ENCODE measurements at places on chromosomes 5 and 9.

DNA sequence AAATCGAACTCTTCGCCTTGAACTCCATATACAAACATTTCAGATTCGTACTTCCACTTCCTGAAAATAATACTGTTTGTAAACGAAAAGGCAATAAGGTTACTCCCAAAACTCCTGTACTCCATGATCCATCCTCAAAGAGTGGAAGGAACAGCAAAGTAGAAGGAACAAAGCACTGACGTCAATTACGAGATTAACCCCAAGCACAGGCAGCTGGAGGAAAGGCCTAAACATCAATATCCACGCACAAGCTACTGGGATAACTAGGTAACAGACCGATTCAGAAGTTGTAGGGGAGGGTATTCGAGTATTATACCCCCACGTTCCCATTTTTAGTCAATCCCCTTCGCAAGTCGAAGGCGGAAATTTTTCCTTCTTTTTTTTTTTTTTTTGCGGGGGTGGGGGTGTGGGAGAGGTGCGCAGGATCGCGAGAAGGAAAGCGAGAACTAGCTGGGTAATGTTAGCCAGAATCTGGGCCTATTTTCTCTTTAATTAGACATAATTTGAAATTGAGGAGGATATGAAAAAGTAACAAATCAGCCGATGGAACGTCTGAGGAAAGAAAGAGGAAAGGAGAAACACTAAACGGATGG is 909 bp downstream of the AFF4 start:
- no peak for DNase-seq

DNA sequence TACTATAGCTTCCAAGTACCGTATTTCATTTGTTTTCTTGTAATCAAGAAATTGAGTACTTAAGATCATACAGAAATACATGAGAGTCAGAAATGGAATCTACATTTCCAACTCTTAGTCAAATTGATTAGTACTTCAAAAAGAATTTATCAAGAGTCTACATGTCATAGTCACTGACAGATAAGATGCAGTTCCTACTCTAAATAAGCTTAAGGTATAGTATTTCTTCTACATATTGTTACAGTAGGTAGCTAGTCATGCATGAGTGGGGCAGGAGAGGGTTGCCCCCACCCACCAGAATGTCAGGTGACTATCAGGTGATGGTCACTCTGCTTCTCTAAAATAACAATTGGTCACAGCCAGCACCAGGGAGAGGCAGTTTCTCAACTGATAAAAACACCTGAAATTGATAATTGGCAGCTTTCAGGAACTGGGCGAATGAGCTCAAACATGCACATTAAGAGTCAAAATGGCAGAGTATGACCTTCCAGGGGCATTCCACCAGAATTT is 2.9 kb downstream of the BAAT start:
- no peak for DNase-seq

- DNase-seq, result no peak
Measured at GRCh38 chr9:118223111-118223510, 518.9 kb downstream of the TLR4 start.

- DNase-seq, result no peak
Measured at GRCh38 chr5:57335092-57335660, 147.4 kb downstream of the ACTBL2 start.

GRCh38 chr9:91541734-91542133 is 118.1 kb upstream of the NFIL3 start:
- no peak for DNase-seq

DNA sequence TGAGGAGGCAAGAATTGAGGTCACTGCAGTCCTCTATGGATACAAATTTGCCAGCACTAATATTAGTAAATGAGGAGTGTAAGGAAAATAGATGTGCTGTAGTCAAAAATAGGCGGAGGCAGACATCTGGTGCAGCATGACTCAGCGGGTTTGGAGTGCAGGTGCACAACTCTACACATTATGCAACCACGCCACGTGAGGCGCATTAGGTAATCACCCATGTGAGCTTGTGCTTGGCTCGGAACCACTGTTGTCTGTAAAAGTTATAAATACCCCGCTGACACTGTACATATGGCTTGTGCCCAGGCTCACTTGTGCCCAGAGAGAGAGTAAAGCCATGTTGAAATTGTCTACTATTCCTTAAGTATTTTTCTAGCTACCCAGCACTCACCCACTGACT is 623.5 kb upstream of the NUDT12 start:
- DNase-seq, result no peak

- DNase-seq, result no peak
Measured at GRCh38 chr9:98135558-98135934, 16.5 kb upstream of the TRIM14 start.

GRCh38 chr9:36902080-36902716 is 131.9 kb downstream of the PAX5 start:
- no peak for DNase-seq

GRCh38 chr5:176366232-176366894 is 1.1 kb downstream of the ARL10 start:
- no peak for DNase-seq

DNA sequence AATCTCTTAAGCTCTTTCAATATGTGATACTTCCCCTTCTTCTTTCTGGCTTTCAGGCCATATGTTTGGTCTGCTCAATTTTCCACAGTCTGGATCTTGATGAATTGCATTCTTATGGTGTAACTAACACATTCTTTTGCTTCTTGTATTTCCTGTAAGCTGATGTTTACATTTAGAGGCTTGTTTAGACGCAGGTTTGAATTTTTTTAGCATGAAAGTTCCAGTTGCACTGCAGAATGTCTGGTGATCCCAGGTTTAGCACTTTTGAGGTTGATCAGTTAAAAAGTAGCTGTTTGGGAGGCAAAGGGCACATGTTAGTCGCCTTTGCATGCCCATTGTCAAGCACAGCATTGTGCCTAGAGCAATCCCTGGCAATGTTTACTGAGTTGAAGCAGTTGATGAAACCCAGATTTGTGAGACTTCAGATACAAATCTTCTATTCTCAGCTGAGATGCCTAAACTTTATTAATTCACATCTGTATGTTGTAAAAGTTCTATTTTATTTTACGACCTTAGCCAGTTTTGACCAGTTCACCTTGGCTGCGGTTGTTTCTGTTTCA is 59.6 kb upstream of the SPATA31C2 start:
- DNase-seq, result no peak

- no peak for DNase-seq
Measured at GRCh38 chr9:74920944-74921626, 31.6 kb downstream of the C9orf40 start.

DNA sequence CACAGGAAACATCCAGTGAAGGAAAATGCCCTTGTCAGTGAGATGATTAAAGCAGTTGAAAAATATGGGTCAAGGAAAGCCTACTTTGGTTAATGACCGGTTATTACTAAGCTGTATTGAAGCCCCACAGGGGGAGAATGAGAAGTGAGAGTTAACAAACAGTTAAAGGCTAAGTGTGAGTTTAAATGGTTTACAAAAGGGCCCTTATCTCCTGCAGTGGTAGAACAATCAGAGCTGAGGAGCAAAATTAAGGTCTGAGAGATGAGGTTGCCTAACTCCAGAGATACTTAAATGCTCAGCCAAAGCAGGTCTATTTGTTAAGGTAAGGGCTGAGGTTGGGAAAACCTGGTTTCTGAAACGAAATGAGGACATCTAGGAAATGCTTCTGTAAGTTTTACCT is 75.1 kb upstream of the FER start:
- no peak for DNase-seq

- no peak for DNase-seq
Measured at GRCh38 chr5:126122942-126123341, 300.3 kb upstream of the GRAMD2B start.

- DNase-seq, result peak; percentile 18
Measured at GRCh38 chr9:100601216-100601615, 23.3 kb downstream of the CAVIN4 start.

- no peak for DNase-seq
Measured at GRCh38 chr5:82375488-82376244, 97.5 kb upstream of the RPS23 start.

DNA sequence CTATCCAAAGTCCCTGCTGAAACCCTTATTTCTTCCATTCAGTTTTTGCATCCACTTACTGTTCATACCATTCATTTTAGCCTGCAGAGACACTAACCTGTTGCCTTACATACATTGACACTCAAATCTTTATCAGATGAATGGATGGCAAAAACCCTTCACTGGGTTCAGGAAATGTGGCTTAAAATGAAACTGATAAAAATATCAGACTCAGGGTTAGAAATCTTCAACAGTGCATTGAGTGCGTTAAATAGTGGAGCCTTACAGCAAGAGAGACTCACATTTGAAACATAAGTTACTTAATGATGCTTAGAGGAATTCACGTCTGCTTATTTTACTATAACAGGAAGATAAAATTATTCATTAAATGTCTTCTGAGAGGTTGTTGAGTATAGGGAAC is 28.0 kb upstream of the BNC2 start:
- DNase-seq, result no peak
